HFFc6 (cell line): ENCODE measurements at places on chromosomes 7 and 10.
A peak's percentile ranks its signal among the peaks of the same experiment; 100 is the strongest.

DNA sequence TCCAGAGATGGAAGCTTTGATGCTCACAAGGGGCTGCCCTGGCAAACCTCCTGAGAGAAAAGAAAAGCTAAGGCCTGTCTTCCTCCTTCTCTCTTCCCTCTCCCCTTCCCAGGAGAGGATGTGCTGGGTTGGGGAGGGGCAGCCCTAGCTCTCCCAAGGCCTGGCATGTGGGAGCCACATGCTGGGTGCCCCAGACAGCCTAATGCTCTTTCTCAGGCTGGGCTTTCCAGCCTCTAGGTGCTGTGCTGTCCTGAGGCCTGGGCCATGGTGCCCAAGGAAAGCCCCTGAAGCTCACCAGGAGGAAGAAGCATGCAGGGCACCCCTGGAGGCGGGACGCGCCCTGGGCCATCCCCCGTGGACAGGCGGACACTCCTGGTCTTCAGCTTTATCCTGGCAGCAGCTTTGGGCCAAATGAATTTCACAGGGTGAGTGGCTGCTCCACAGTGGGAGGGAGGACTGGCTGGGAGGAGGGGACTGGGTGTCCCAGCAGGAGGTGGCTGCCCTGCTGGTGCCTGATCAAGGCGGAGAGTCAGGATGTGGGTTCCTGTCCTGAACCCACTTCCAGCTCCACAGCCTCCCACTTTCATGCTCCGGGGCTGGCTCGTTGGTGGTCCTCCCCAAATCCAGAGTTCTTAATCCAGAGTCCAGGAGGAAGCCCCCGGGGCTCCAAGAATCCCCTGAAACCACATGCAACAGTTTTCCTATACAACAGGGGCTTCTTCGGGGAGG is 1.7 kb downstream of the CPA5 start:
- H3K36me3 ChIP-seq, result no peaks in the 10 kb centered on the region; the same call in 1 of the 2 replicates
- no peak overlapping the region for H3K27ac ChIP-seq
- DNase-seq, result no peak
- peaks cover 26% of the 10 kb centered on the region for H3K27me3 ChIP-seq
- H3K4me1 ChIP-seq, result peaks cover 14% of the 10 kb centered on the region

- no peak overlapping the region for H3K4me3 ChIP-seq
- no peaks in the 10 kb centered on the region for H3K27me3 ChIP-seq
- DNase-seq, result no peak
- no peaks in the 10 kb centered on the region for H3K4me1 ChIP-seq
These were observed 264.8 kb downstream of the PTPRN2 start for GRCh38 chr7:158322616-158323530.

DNA sequence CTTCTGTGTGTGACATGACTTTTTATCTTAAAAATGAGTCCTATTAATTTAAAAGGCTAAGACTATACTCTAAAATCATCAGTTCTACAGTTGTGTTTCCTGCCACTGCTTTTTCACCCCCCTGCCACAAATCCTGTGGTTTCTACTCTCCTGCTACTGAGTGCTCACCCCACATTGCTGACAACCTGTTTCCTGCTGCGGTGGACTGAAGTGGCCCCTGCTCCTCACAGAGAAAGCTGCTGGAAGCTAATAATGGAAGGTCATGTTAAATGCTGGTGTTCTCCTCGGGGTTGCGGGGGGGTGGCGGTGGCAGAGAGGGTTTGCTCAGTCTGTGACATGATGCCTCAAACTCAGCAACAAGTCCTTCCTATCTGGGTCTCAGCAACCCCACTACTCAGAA is 113.2 kb upstream of the INHBA start:
- H3K36me3 ChIP-seq, result peaks cover 8% of the 10 kb centered on the region
- no peak for DNase-seq

- H3K27me3 ChIP-seq, result peaks cover 1% of the 10 kb centered on the region; the same call in 1 of the 2 replicates
- no peak overlapping the region for H3K27ac ChIP-seq
- DNase-seq, result no peak
- peaks cover 5% of the 10 kb centered on the region; the same call in 1 of the 2 replicates for H3K4me1 ChIP-seq
- no peak overlapping the region for H3K4me3 ChIP-seq
These were observed 131.9 kb downstream of the TMEM26 start for GRCh38 chr10:61321041-61321857.

- peaks cover 25% of the 10 kb centered on the region for H3K36me3 ChIP-seq
- peak overlapping the region; percentile 93 for H3K4me3 ChIP-seq
- peak overlapping the region; percentile 52 for H3K27ac ChIP-seq
- H3K4me1 ChIP-seq, result peaks cover 57% of the 10 kb centered on the region
- peaks cover 3% of the 10 kb centered on the region; the same call in 1 of the 2 replicates for H3K27me3 ChIP-seq
- DNase-seq, result no peak
These were observed 2.7 kb downstream of the SND1 start for GRCh38 chr7:127654404-127655394.

DNA sequence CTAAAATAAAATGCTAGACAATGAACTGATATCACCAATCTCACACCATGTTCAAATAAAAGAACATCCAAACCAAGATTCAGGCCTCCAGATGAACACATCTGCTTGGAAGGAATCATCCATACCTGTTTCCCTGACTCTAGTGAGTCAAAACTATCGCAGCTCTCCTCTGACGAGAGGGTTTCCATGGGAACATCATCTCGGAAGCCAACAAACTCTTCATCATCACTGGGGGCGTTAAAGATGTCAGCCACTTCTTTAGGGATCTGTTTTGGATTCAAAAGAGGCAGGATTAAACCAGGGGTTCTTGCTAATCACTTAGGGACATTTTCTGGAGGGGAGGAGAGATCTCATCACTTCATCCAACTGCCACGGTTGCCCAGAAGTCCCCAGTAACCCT is 29.1 kb downstream of the CDCA7L start:
- no peaks in the 10 kb centered on the region for H3K27me3 ChIP-seq
- H3K4me3 ChIP-seq, result no peak overlapping the region
- no peak for DNase-seq
- no peak overlapping the region for H3K27ac ChIP-seq
- peaks cover 28% of the 10 kb centered on the region for H3K36me3 ChIP-seq

DNA sequence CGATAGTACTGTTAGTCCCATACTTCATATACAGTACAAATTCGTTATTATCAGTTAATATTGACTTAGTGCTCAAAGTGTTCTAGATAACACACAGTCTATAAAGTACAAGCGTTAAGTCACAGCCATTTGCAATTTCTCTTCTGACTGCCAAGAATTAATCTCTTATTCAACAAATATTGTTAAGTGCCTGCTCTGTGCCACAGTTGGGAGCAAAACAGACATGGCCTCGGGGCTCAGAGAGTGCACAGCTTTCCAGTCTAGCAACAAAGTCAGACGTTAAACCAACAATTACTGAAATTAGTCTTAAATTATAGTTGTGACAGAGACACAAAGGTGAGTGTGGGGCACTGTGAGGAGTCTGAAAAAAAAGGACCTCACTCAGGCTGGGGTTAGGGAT is 113.0 kb upstream of the DPP6 start:
- no peaks in the 10 kb centered on the region; the same call in 1 of the 2 replicates for H3K27me3 ChIP-seq
- no peak overlapping the region for H3K4me3 ChIP-seq
- DNase-seq, result no peak

DNA sequence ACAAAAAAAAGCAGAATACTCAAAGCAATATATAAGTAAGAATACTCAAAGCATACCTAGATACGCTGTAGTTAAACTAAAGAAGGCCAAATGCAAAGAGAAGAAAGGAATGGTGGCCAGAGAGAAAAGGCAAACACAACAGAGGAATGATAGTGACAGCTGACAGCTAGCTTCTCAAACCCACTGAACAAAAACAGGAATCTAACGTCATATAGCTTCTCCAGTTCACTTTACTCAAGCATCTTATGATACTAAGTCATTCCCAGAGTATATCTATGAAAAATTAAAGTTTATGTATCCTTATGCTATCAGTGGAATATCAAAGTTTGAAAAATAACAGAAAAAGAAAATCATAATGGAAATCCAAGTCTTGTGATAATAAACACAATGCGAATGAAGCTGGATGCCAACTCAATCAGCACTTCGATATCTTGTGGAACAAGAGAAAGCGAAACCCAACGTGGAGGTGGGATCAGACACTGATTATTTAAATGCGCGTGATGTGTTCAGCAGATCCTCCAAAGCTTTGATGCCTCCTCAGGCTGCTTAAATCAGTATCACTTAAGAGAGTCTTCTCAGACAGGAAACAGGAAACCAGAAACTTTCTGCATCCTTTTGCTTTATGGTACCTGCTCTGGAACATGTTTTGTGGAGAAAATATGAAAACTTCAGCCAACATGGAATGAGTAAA is 102.8 kb downstream of the PIP4K2A start:
- no peak overlapping the region for H3K4me3 ChIP-seq
- peaks cover 51% of the 10 kb centered on the region for H3K4me1 ChIP-seq
- H3K27me3 ChIP-seq, result no peaks in the 10 kb centered on the region; the same call in 1 of the 2 replicates
- no peak for DNase-seq
- no peak overlapping the region for H3K27ac ChIP-seq

- no peaks in the 10 kb centered on the region for H3K4me1 ChIP-seq
- H3K4me3 ChIP-seq, result no peak overlapping the region
- DNase-seq, result no peak
- no peaks in the 10 kb centered on the region for H3K36me3 ChIP-seq
- H3K27ac ChIP-seq, result no peak overlapping the region
- H3K27me3 ChIP-seq, result no peaks in the 10 kb centered on the region
These were observed 36.3 kb upstream of the IKZF1 start for GRCh38 chr7:50268223-50268622.

DNA sequence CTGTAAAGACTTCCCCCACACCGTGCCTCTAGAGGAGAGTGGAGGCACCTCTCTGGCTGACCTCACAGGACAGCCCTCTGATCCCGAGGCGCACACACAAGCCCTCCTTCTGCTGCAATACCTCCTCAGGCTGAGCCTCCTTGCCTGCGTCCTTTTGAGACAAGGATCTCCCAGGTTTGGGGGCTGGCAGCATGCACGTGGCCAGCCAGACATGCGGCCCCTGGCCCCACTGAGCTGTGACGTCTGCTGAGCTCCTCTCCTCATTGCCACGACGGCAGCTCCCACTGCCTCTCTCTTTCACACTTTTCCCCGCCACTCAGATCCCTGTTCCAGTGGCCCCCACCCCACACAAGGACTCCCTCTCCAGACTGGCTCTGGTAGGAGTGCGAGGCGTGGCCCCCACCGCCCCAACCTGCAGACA is 12.2 kb upstream of the DNAAF5 start:
- no peaks in the 10 kb centered on the region for H3K4me1 ChIP-seq
- H3K36me3 ChIP-seq, result peaks cover 4% of the 10 kb centered on the region
- H3K27ac ChIP-seq, result no peak overlapping the region
- peaks cover 6% of the 10 kb centered on the region for H3K27me3 ChIP-seq
- H3K4me3 ChIP-seq, result no peak overlapping the region

DNA sequence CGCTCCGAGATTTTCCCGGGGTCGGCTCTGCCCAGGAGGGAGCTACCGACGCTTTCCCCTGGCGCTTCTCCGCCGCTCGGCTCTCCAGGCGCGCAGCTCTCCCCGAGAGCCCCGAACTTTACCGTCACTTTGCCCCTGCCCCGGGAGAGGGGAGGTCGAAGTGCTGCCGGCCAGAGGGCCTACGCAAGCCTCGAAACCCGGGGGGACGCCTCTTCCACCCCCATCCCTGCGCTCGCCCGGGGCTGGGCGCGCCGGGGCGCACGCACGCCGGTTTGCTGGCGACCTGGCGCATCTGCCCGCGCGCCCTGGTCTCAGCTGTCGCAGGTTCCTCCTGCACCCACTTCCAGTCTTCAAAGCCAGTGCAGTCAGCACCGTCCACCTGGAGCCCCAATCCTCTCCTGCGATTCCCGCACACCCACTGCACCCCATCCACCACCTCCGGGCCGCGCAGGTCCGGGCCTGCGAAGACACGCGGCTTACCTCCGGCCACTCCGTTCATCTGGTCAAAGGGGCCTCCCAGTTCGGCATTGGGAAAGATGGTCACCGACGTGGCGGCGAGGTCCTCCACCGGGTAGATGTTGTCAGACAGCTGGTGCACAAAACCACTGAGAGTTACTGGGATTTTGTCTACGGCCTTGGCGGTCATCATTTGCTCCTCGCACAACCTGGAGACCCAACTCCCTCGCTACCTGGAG is 638 bp downstream of the EGR2 start:
- peaks cover 32% of the 10 kb centered on the region for H3K4me1 ChIP-seq
- DNase-seq, result no peak
- peak overlapping the region; percentile 91 for H3K4me3 ChIP-seq

DNA sequence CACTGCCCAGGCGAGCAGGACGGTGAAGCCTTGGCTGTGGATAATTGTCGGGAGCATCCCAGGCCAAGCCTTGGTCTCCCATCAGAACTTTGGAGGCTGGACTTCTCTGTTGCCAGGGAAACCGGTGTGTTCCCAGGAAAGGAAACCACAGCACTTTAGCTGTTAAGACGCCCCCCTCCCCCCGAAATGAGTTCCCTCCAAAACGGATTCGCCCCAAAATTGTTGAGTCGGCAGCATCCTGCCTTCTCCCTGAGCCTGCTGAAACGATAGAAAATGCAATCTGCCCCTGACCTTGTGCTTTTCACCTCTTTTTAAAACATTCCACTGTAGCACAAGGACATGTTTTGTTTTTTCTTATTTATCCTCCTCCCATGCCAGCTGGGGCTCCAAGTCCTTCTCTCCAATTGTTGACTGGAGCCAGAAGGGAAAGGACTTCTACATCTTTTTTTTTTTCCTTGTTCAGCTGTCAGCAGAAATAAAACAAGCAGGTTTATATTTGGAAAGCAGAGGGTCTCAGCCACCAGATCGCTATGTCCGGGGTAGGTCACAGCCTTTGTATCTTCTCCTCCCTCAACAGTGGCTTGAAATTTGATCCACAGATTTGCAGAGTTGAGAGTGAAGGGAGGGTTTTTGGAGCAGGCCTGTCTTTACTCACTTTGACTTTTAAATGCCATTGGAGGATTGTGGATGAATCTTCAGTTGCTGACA is 116.5 kb downstream of the ZMIZ1 start:
- H3K4me1 ChIP-seq, result peaks cover 92% of the 10 kb centered on the region
- DNase-seq, result no peak
- peak overlapping the region; percentile 27 for H3K4me3 ChIP-seq

- H3K4me1 ChIP-seq, result peaks cover 25% of the 10 kb centered on the region
- H3K27me3 ChIP-seq, result no peaks in the 10 kb centered on the region
- H3K27ac ChIP-seq, result no peak overlapping the region
- no peak overlapping the region for H3K4me3 ChIP-seq
- no peak for DNase-seq
These were observed 293.8 kb downstream of the RNLS start for GRCh38 chr10:88289342-88289741.

DNA sequence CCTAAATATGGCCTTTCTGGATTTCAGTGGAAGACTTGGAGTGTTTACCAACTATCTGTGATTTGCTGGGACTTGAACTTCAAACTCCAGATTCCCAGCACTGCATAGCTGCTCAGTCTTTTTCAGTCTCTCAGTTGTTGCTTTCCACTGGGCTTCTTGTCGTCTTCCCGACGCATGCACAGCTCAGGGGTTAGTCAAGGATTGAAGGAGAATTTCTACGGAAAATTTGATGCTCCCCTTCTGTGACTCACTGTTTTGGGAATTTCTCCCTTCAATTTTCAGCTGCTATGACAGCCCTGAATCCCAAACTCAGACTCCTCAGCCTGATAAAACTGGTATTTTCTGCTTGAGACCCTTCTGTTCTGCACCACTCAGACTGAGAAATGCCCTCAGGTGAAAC is 91.7 kb downstream of the CYP26A1 start:
- peaks cover 5% of the 10 kb centered on the region for H3K27me3 ChIP-seq
- DNase-seq, result no peak
- no peak overlapping the region for H3K27ac ChIP-seq
- H3K4me3 ChIP-seq, result no peak overlapping the region
- peaks cover 18% of the 10 kb centered on the region for H3K36me3 ChIP-seq

GRCh38 chr10:629186-629998 is 60.1 kb downstream of the DIP2C start:
- H3K4me1 ChIP-seq, result peaks cover 17% of the 10 kb centered on the region
- H3K4me3 ChIP-seq, result no peak overlapping the region
- peaks cover 24% of the 10 kb centered on the region for H3K36me3 ChIP-seq
